ENCODE measurements at places on chromosomes 2 and 18.

DNA sequence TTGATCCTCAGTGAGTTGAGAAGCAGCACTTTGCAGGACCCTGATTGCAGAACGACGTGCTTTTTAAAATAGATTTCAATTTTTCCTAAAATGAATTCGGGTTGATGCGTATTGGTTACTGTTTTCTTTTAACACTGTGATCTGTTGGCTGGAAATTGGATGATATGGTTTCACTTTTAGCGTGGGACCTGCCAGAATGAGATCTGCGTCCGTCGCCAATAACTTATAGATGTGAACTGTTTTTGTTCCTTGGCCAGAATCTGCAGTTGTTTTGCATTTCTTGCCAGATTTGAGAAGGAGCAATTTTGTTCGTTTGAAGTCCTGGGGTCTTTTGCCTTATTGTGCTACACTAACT lies 703 bp downstream of the UGGT1 start:
- H3K27me3 ChIP-seq = no peaks in the 10 kb centered on the region
- H3K27ac ChIP-seq = peak overlapping the region; percentile 82
- peak overlapping the region; percentile 99 for H3K4me3 ChIP-seq
- H3K36me3 ChIP-seq = no peaks in the 10 kb centered on the region
- no peak for DNase-seq

GRCh38 chr2:20366672-20367116 lies 16.1 kb upstream of the PUM2 start:
- peak overlapping the region; percentile 50 for H3K27ac ChIP-seq
- H3K4me3 ChIP-seq = no peak overlapping the region
- no peaks in the 10 kb centered on the region for H3K36me3 ChIP-seq
- H3K4me1 ChIP-seq = peaks cover 17% of the 10 kb centered on the region
- no peak for DNase-seq

GRCh38 chr2:239997686-239998409 lies 27.3 kb downstream of the NDUFA10 start:
- no peak overlapping the region for H3K4me3 ChIP-seq
- H3K27ac ChIP-seq = no peak overlapping the region
- H3K36me3 ChIP-seq = peaks cover 56% of the 10 kb centered on the region
- no peak for DNase-seq

DNA sequence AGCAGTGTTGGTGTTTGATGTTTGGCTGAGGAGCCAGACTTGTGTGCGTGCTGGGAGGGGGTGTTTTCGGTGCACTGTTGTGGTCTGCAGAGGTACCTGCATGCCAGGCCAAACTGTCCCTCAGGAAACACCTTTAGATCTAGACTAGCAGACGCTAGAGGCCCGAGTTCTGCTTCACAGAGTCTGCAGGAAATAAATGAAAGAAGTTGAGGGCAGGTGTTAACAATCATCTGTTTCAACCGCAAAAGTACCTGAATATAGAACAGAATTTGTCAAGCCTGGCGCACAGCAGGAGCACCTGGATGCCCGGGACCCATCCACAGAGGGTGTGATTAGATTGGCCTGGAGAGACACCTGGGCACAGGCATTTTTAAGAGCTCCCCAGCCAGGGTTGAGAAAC lies 40.5 kb upstream of the REL start:
- no peaks in the 10 kb centered on the region for H3K4me1 ChIP-seq
- H3K4me3 ChIP-seq = no peak overlapping the region
- no peak for DNase-seq

GRCh38 chr2:226665306-226665831 lies 134.3 kb downstream of the IRS1 start:
- H3K27me3 ChIP-seq = no peaks in the 10 kb centered on the region
- H3K27ac ChIP-seq = no peak overlapping the region
- no peaks in the 10 kb centered on the region for H3K36me3 ChIP-seq
- peaks cover 12% of the 10 kb centered on the region for H3K4me1 ChIP-seq

GRCh38 chr2:74423231-74424095 lies 1.9 kb downstream of the WDR54 start:
- peaks cover 29% of the 10 kb centered on the region for H3K36me3 ChIP-seq
- H3K27me3 ChIP-seq = no peaks in the 10 kb centered on the region
- no peak overlapping the region for H3K4me3 ChIP-seq
- no peak overlapping the region for H3K27ac ChIP-seq
- peaks cover 23% of the 10 kb centered on the region for H3K4me1 ChIP-seq
- no peak for DNase-seq

Data from suprapubic skin (tissue), 4 donors.